Stimulated activated CD8-positive, alpha-beta memory T cell treated with anti-CD3 and anti-CD28 coated beads, Interleukin-4, amount 100 ng/mL, for 1 hour (primary cell): ENCODE measurements at places on chromosomes 5 and 9.

- no peak for DNase-seq
Measured at GRCh38 chr5:73106335-73106734, 14.0 kb upstream of the TMEM171 start.

GRCh38 chr5:142356349-142356715 is 31.5 kb upstream of the SPRY4 start:
- DNase-seq, result no peak

- no peak for DNase-seq
Measured at GRCh38 chr5:178548746-178549145, 41.4 kb downstream of the COL23A1 start.

- no peak for DNase-seq
Measured at GRCh38 chr5:16082053-16082452, 97.5 kb downstream of the MARCHF11 start.

GRCh38 chr5:163409384-163409783 is 28.0 kb upstream of the CCNG1 start:
- no peak for DNase-seq

- no peak for DNase-seq
Measured at GRCh38 chr5:92514896-92515295, 1066.1 kb downstream of the NR2F1-AS1 start.

DNA sequence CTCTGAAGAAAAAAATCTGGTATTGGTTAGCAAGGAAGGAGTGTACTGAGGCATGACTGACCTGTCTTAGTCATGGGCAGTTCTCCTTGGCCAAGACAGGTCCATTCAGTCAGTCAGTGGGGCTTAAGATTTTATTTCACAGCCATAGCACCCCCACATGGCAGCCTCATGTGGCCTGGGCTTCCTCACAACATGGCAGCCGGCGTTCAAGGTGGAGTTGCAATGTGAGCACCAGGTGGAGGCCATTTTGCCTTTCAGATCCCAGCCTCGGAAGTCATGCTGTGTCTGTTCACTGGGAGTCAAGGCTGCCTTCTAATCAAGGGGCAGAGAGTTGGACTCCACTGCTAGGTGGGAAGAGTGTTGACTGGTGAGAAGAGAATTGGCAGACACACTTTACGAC is 10.3 kb upstream of the CARD19 start:
- DNase-seq, result no peak

- no peak for DNase-seq
Measured at GRCh38 chr5:114116981-114117380, 244.9 kb upstream of the KCNN2 start.

GRCh38 chr5:36423578-36424307 is 122.0 kb upstream of the RANBP3L start:
- DNase-seq, result no peak

DNA sequence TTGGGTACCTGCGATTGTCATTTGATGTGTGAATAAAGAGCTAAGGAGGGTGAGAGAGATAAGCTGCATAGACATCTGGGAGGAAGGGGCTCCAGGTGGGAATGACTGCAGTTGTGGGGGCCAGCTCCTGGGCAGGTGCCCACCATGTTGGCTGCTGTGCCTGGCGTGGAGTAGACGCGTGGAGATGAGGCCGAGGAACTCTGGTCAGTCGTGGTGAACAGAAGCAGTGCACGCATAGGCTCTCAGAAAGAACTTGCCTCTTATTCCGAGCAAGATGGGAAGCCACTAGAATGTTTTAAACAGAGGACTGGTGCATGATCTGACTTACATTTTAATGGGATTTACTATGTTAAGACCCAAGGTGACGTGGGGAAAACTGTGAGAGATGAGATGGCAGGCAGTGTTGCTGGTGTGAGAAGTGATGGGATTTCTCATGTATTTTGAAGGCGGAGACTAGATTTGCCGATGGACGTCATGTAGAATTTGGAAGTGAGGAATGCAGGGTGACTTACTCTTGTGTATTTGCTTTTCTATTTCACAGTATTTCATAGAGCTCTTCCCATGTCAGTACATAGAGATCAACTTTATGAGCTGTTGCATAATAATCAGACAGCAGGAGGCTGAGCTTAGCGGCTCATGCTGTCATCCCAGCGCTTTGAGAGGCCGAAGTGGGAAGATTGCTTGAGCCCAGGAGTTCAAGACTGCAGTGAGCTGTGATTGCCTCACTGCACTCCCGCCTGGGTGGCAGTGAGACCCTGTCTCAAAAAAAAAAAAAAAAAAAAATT is 71.1 kb downstream of the EHMT1 start:
- DNase-seq, result no peak

DNA sequence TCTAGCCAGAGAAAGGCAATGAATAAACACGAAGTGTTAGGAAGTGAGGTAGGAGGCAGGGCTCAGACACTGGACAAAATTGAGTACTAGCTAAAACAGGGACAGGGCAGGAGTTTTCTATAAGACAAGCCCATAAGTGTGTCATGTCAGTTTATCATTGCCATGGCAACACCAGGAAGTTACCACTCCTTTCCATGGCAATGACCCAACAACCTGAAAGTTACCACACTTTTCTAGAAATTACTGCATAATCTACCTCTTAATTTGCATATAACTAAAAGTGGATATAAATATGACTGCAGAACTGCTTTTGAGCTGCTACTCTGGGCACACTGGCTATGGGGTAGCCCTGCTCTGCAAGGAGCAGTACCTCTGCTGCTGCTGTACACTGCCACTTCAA is 442.5 kb upstream of the COX7C start:
- no peak for DNase-seq

- no peak for DNase-seq
Measured at GRCh38 chr9:137222190-137223077, at the start of gene RNF208. Gene RNF208, minus strand, starts transcription at chr9:137222240. Its CDS starts 1,028 bp downstream, at chr9:137221212.

DNA sequence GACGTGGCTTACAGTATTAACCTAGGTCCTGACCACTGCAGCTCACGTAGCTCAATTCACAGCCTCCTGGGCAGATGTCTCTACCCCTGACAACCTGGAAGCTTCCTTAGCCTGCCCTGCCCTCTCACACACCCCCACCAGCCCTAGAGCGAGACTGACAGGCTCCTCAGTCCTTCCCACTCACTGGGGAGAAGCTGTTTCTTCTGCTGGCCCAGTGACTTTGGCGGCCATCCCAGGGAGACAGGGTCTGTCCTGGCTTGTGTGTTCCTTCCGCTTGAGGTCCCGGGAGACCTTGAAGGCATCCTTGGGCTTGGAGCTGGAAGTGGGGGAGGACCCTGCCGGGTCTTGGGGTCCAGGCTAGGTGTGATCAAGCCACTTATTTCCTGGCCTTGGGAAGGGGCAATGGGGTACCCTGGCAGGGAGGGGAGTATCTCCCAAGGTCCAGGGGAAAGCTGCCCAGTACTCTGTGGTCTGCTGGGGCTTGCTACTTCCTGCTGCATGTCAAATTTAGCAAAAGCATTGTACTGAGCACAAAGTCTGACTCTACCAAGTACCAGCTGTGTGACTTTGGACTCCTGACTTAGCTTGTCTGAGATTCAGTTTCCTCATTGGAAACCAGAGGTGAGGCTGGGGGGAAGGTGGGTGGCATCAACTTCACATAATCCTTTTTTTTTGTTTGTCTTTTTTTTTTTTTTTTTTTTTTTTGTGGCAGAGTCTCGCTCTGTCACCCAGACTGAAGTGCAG is 1.9 kb downstream of the MIGA2 start:
- DNase-seq, result no peak

- no peak for DNase-seq
Measured at GRCh38 chr5:57191986-57192385, 18.1 kb downstream of the GPBP1 start.

DNA sequence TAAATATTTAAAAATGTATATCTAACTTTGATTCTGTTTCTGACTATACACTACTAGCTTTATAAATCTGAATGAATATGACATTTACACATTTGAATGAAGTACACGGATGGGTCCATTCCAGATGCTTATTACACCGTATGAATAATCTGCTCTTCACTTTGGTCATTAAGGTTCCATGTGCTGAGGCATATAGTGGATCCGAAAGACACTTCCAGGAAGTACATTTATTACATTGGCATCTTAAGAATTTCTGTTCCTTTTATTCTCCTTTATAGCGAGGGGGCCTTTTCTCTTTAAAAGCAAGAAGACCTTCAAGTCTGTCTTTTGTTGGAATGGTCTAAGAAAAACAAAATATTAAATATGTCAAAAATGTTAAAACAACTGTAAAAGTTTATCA is 147.6 kb downstream of the AUH start:
- no peak for DNase-seq

DNA sequence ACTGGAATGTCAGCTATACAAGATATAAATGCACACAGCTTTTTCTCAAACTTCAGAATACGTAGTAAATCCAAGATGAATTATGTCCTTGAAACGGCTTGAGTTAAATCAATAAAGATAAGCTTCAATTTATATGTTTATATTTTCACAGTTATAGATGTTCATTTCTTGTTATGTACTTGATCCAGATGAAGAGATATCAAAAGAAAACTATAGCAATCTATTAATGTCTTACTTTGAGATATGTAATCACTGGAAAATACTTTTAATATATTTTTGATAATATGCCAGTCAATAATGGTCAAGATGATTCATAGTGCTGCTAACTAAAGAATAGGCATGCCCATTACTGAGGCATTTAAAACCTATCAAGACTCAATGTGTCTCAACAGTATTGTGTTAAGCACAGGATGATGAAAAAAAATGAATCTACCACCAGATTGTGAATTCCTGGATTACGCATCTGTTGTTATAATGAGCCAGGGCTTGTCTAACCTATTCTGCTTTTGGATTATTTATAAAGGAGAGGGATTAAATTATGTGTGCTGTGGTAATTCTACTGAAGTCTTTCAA is 372.6 kb upstream of the PRR16 start:
- no peak for DNase-seq

DNA sequence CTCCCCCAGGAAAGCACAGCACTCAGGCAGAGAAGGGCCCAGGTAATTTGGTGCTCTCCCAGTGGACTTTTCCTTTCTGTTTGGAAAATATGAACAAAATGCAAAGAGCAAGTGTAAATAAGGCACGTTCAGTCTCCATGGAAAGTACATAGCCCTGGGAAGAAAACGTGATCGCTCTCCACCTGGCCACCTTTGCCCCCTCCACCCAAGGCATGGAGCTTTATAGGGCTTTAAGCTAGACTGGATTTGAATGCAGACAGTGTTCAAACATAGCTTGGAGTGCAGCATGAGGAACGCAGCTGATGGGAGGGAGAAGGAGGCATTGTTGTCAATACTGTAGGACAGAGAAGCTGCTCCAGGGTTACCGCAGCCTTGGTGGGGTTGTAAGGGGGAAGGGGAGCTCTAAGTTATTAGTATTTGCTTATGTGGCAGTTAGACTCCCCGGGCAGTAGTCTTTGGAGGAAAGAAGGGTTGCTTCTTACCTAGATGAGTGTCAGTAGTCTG is 500.2 kb downstream of the SPOCK1 start:
- DNase-seq, result no peak

- DNase-seq, result no peak
Measured at GRCh38 chr9:121394292-121394691, 24.2 kb upstream of the STOM start.

DNA sequence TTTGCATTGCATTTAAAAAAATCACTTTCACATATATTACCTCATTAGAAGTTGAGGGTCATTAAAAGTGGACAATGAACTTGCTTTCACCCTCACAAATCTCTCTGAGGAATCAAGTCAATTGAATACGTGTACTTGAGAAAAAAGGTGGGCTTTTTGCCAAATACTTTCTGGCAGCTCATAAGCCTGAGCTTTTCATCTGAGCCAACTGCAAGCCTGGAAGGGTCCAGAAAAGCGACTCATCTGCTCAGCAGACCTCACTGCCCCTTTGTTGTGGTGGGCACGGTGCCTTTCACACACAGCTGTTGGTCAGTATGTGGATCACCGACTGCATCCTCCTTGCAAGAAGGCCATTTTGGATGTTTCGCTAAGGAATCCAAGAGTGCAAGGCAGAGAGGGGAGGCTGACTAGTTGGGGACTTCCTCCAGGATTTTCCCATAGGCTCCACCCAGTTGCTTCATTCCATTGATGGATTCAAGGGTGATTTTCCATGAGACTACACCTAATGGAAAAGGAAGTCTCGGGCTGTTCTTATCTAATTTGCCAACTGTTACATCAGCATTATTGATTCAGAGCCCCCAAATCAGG is 564.7 kb downstream of the PDE4D start:
- DNase-seq, result no peak

DNA sequence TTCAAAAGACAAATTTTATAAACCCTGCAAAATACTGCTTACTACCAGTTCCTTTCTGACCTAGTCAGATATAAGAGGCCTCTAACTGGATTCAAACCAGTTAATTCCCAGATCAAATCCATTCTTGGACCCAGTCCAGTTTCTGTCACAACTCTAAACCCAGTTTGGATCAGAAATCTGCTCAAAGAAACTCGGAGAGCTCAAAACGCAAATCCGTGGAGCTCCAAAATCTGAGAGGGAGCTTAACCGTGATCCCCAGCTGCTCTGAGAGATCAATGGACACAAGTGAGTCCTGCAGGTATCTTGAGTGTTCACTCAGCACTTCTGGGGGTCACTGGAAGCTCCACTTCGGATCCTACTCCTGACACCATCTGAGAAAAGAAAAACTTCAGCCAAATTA is 348.1 kb upstream of the PTGER4 start:
- DNase-seq, result no peak

GRCh38 chr5:159182691-159183090 is 26.7 kb downstream of the RNF145 start:
- no peak for DNase-seq

- no peak for DNase-seq
Measured at GRCh38 chr5:127938746-127939145, 144.8 kb upstream of the SLC12A2 start.

DNA sequence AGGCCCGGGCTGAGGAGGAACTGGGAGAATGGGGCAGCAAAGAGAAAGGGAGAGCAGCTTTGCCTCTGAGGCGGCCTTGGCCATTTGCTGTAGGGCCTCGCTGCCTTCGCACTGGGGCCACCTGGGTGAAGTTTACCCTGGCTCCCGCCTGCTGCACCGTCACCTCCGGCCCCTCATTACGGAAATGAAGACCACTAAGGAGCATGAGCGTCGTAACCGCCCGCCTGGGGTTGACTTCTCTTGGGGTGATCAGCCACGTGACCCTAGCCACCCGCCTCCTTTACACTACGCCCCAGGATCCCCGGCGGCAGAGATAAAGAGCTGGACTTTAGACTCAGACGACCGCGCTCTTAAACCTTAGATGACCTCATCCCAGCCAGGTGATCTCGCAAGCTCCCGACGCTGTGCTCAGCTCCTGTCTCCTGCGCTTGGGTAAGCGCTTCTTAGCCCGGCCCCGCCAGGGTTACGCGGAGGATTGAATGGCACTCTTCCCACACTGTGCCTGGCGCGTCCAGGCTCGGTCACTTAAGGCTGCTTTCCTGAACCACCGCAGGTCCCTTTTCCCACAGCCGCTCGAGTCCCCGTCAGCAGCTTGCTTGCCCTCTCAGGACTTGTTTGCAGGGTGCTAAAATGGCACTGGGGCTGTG is 107.9 kb upstream of the LARP1 start:
- peak; percentile 11 for DNase-seq

GRCh38 chr5:2103940-2104339 is 221.2 kb upstream of the IRX4 start:
- no peak for DNase-seq

DNA sequence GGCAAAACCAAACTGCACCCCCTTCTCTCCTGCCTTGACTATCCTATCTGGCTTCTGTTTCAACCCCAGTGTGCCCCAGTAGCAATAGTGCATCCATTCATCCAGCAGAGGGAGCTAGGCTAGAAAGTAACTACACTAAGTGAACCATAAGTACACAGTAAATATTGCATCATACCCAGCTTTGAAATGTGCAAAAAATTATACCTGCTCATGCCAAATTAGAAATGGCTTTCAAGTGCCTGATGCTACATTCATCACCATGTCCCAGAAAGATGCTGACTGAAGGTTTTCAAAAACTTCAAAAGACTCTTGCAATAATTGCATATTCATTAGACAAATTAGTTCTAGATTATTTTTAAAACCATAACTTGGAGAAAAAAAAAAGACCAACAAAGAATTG is 153.5 kb downstream of the PRELID2 start:
- DNase-seq, result no peak
